Fibroblast of skin of left quadriceps (primary cell): ENCODE measurements at places on chromosomes 11 and 22.

DNA sequence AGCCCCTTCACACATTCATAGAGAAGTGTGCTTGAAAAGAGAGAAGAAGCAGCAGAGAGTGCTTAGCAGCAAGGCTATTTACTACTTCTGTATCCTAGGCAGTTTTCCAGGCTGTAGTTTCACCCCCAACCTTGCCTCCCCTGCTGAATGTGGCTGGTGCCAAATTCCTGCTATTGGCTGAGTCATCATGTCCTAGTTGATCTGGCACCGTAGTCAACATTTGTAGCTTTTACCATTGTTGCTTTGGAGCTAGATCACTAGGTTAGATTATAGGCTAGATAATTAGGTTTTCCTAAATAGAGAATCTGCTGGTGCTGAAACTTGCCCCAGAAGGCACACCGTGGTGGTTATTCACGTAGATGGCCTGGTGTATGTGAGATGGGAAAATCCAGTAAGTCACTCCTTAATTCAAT lies 32.7 kb downstream of the ARHGAP42 start:
- DNase-seq = peak; percentile 76

- DNase-seq = no peak
Measured at GRCh38 chr11:79348976-79349682, 91.7 kb downstream of the TENM4 start.

DNA sequence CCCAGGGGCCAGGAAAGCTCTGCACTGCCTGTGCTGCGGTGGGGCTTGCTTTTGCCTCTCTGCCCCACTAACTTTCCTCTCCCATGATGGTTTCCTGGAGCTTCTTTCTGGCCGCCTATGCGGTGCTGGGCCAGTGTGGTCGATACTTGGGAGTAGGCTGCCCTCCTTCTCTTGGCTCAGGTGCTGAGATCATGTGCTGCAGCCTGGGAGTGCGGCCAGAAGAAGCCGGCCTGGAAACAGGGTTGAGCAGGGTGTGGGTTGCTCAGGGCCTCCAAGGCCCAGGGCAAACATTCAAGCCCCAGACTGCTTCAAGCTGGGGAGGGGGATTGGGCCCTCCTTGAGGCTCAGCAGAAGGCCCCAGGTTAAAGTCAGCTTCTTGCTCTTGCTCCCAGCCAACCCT lies 125.0 kb downstream of the NTM start:
- DNase-seq = no peak

DNA sequence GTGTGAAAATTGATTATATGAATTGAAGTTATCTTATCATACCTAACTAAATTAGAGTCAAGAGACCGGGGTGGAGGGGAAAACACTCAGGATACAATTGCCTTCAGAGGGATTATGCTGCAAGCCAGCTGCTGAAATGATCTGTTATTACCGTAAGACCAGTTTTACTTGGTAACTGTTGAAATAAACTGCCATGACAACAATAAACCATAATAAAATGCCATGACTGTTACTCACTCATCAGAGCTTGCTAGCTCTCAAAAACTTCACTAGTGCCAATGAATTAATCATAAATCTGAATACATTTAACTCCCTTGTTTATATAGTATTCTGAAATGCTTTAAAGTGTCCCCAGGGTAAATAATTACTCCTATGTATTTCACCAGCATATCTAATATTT lies 68.2 kb downstream of the CASP12 start:
- DNase-seq = peak; percentile 46

- no peak for DNase-seq
Measured at GRCh38 chr11:14539982-14540421, 19.8 kb upstream of the PSMA1 start.

- peak; percentile 69 for DNase-seq
Measured at GRCh38 chr11:69352715-69353319, 58.9 kb downstream of the MYEOV start.

- no peak for DNase-seq
Measured at GRCh38 chr11:75574698-75575602, 12.9 kb downstream of the SERPINH1 start.

DNA sequence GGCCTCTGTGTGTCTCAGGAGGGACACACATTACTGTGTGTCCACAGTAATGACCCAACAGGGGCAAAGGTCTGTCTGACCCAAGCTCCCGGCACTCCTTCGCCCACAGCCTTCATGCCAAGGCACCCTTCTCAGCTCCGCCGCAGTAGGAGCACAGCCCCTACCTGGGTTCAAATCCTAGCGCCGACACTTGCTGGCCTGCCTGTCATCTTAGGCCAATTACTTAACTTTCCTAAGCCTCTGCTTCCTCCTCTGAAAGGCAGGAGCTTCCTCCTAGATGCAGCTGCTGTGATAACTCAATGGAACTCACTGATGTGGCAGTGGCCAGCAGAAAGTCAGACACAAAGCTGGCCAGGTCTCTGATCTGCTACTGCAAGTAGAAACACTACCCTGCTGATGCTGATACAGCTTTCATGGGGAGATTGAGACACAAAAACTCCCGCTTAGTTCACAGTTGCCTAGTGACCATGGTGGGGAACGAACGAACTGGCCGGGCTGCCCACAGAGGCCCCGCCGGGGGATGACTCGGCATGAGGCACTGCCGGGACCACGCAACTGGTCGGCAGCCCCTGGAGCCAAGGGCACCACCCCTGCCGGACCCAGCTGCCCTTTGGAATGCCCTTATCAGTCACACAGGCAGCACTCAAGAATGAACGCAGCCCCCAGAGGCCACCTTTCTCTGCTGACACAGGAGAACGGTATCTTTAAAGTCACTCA lies 8.1 kb downstream of the EHD1 start:
- no peak for DNase-seq

GRCh38 chr11:118047749-118048148 lies 29.1 kb upstream of the TMPRSS4 start:
- DNase-seq = no peak

DNA sequence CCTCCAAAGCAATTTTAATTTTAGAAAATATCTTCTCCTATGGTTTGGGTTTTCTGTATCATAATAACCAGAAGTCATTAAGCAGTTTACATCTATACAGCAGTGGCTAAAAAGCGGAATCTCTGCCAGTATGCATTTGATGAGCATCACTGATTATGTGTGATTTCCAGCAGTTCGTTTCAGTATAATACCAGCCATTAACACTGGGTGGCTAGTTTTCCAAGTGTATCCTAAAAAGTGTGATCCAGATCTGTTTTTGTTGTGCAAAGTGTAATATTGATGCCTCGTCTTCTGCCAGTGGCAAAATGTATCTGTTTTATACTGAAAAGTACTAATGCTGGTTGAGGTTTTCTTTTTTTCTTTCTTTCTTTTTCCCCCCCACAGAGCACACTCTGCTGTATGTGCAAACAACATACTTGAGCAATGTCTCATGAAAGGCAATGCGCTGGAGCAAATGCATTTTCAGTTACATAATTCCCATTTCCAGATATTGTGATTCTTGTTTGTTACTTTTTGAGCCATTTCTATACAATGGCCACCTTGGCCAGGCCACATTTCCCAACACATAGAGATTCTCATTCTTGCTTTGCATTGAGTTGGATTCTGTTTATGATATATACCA lies 64.2 kb downstream of the SLC36A4 start:
- DNase-seq = no peak

GRCh38 chr11:7642747-7643146 lies 30.6 kb downstream of the CYB5R2 start:
- no peak for DNase-seq

DNA sequence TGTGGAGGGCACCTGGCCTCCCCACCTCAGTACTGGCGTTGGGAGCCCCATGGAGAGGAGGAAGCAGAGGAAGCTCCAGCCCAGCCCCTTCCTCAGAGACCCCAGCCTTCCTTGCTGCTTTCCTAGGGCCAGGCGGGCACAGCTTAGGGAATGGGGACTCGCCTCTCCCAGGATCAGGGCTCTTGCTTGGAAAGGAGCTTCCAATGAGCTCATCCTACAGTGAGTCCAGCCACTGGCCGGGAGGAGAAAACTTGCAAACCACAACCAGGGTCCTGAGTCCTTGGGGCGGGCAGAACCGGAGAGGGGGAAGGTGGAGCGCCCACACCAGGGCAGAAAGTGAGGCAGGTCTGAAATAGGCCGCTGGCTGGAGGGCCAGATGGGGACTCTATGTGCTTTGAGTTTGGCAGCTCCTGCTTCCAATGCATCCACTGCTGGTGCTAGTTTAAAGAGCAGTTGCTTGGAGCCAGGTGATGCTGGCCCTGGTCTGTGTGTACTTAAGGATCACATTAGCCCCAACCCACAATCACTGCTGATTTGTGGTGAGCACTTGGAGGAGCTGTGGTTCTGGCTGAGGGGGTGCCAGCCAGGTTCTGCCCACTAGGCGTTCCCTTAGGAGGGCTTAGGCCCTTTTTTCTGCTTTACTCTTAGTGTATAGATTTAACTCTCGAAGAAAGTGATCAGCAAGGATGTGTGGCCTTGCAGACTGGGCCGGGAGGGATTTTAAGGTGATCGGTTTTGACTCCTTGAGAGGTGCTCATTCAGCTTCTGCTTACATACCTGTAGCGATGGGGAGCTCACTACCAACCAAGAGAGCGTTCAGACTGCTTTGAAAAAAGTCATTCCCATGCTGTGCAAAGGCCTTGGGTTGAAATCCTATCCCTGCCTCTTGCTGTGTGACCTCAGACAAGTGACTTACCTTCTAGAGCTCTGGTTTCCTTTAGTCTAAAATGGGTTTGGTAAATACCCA lies 81.9 kb downstream of the TP53I11 start:
- DNase-seq = no peak

- DNase-seq = no peak
Measured at GRCh38 chr11:66346476-66347424, 679 bp downstream of the B4GAT1 start.

- no peak for DNase-seq
Measured at GRCh38 chr11:123903932-123904331, 2.0 kb downstream of the OR8D4 start.

GRCh38 chr11:134264966-134265764 lies 11.0 kb upstream of the GLB1L3 start:
- no peak for DNase-seq

- no peak for DNase-seq
Measured at GRCh38 chr11:12717851-12718291, 43.6 kb downstream of the TEAD1 start.

- no peak for DNase-seq
Measured at GRCh38 chr11:10453261-10453660, 1.8 kb upstream of the AMPD3 start.

GRCh38 chr11:1839924-1840779 lies 1.4 kb downstream of the TNNI2 start:
- no peak for DNase-seq

DNA sequence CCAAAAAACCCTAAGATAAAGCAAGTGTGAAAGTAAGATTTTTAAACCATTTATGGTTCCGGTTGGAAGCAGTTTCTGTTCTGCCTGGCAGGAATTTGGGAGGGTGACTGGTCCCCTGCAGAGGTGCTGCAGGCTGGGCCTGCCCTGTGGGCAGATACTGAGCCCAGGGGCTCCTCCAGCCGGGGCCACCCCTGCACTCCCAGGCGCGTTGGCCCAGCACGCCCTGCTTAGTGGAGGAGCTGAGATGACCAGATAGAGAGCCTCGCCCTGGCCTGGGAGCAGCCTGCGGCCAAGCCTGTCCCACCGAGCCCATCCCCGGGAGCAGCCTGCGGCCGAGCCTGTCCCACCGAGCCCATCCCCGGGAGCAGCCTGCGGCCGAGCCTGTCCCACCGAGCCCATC lies 8.0 kb downstream of the PHLDA2 start:
- no peak for DNase-seq

GRCh38 chr11:106087815-106088435 lies 10.5 kb downstream of the AASDHPPT start:
- DNase-seq = peak; percentile 27

- DNase-seq = peak; percentile 49
Measured at GRCh38 chr11:101860696-101861427, 53.9 kb upstream of the CEP126 start.

GRCh38 chr11:123702696-123703095 lies 38.8 kb downstream of the ZNF202 start:
- no peak for DNase-seq

- DNase-seq = no peak
Measured at GRCh38 chr11:118606157-118606843, 1.1 kb upstream of the PHLDB1 start.

- DNase-seq = peak; percentile 89
Measured at GRCh38 chr11:110000031-110000502, 93.1 kb upstream of the ZC3H12C start.

DNA sequence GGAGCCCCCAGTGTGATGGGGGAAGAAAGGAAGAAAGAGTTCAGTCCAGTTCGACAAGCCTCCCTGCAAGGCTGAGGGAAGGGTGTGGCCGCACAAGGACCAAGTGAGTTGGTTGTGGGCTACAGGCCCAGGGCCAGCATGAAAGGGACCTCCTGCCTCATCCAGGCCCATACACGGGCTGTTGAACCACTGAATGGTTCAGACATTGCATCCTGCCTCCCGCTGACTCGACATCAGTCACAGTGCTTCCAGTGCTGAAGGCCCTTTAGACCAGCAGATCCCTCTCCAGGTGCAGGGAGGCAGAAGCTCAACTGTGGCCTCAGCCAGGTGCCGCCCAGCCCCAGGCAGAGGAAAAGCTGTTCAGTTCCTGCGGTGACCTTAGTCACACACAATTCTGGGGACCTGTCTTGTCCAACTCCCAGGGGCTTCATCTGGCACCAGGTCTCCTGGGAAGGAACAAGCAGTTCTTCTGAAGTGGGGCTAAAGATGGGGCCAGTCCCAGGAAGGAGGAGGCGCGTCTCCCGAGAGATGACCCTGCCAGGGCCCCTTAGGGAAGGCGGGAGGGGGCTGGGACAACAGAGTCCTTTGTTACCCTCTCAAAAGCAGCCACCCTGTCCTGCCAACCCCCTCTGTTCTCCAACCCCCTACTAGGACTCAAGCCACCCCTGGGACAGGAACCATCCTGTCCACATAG lies 6.6 kb downstream of the ARRB1 start:
- DNase-seq = no peak

DNA sequence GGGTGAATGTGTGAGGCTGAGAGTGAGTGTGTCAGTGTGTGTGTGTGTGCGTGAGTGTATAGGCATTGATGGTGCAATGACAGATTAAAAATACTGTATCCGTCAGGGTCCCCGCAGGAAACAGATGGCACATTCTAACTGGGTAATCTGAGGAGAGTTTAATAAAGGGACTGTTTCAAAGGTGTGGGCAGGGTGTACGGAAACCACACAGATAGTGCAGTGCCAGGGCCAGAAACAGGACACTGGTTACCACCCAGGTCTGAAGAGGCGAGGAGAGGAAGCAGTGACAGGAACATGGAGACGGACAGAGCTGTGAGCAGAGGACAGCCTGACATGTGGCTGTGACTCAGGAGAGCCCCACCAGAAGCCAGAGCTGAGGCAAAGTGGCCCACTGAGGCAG lies 16.5 kb downstream of the P2RX3 start:
- DNase-seq = no peak

DNA sequence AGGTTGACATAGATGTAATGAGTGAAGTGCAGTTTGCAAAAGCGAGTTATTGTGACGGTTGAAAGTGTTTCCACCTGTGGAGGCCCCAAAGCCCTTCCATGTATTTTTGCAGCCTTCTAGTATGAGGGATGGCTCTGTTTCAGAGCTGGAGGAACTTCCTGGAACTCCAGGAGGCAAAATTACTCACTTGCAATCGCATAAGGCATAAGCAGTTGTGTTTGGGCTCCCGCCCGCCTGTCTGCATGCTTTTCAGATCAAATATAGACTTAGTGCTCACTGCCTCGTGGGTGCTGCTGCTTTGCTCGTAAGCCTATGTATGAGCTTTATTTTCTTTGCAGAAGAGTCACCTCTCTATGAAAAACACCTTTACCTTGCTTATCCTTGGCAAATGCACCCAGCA lies 146.8 kb upstream of the LARGE1 start:
- no peak for DNase-seq
